ENCODE measurements at places on chromosomes 6 and 20.

GRCh38 chr20:60650087-60650486, 602.0 kb upstream of the CDH4 start:
- no peak overlapping the region for H3K27ac ChIP-seq
- H3K36me3 ChIP-seq = no peaks in the 10 kb centered on the region
- H3K4me1 ChIP-seq = no peaks in the 10 kb centered on the region
- H3K4me3 ChIP-seq = no peak overlapping the region
- no peak for DNase-seq

DNA sequence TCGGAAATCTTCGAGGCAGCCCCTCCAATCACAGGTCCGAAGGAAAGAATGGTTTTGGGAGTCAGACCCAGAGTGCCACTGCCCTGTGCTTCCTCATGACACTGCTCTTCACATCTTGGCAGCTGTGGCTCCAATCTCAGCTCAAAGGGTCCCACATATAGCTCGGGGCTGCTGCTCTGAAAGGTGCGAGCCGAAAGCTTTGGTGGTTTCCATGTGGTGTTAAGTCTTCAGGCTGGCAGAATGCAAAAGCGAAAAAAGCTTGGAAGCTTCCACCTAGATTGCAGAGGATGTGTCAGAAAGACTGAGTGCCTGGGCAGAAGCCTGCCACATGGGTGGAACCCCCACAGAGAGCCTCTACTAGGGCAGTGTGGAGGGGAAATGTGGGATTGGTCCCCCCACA, 314.3 kb upstream of the CHD6 start:
- DNase-seq = no peak
- H3K36me3 ChIP-seq = no peaks in the 10 kb centered on the region
- no peaks in the 10 kb centered on the region for H3K4me1 ChIP-seq
- no peaks in the 10 kb centered on the region for H3K27me3 ChIP-seq

- H3K4me3 ChIP-seq = no peak overlapping the region
- no peak overlapping the region for H3K27ac ChIP-seq
- H3K27me3 ChIP-seq = no peaks in the 10 kb centered on the region
- H3K36me3 ChIP-seq = no peaks in the 10 kb centered on the region
Measured at GRCh38 chr6:22833191-22833590, 263.8 kb downstream of the HDGFL1 start.

DNA sequence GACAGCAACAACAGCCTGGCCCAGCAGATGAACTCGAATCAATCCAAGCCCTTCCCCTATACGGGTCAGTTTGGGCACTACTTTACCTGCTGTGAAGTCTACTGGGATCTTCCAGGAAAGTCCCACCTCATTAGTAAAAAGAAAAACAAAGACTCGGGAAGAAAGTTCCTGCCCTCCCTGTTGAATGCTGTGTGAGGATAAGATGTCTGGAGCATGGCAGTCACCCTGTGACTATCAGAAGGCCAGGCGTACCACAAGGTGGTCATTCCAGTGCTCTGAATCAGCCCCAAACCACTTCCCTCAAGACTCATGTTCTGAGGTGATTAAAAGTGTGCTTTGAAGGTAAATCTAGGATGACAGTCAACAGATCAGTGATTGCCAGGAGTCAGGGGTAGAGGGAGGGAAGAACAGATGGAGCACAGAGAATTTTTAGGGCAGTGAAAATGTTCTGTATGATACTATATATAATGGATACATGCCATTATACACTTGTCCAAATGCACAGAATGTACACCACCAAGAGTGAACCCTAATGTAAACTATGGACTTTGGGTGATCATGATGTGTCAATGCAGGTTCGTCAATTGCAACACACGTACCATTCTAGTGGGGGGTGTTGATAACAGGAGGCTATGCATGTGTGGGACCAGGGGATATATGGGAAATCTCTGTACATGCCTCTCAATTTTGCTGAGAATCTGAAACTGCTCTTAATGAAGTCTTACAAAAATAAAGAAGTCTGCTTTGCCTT, 14.7 kb downstream of the FKBP1A start:
- no peak overlapping the region for H3K4me3 ChIP-seq
- no peak overlapping the region for H3K27ac ChIP-seq
- peaks cover 33% of the 10 kb centered on the region for H3K4me1 ChIP-seq
